ENCODE measurements at places on chromosomes 4 and X.

DNA sequence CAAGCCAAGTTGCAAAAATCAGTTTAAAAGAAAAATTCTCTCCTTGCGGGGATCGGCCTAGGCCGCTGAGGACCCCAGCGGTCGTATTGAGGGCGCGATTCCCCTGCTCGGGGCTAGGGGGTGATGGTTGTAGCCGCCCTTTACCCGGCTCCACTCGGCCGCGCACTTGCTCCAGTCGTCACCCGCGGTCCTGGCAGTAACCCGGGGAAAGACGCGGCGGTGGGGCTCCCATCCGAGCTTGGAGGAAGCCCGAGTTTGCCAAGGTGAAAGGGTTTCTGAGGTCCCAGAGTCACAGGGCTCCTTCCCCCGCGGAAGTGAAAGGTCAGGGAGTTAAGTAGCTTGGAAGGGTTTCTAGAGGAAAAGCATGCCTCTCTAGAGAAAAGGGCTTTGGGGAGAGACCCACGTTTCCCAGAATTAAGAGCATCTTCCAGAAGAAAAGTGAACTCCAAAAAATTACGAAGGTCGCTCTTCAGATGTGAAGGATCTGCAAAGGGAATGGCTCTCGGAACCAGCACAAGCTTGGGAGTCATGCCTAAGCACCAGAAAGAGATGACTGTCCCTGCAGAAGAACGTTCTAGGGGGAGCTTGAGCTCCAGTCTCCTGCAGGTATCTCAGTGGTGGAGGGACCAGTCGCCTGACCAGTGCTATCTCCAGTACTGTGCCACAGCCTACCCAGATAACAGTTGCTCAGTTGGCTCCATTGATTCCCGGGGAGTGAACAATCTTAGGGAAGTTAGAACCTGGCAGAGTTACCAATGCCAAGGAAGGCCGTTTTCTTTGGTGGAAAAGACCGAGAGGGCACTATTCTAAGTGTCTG lies 875 bp downstream of the LAP3 start:
- DNase-seq, result no peak

DNA sequence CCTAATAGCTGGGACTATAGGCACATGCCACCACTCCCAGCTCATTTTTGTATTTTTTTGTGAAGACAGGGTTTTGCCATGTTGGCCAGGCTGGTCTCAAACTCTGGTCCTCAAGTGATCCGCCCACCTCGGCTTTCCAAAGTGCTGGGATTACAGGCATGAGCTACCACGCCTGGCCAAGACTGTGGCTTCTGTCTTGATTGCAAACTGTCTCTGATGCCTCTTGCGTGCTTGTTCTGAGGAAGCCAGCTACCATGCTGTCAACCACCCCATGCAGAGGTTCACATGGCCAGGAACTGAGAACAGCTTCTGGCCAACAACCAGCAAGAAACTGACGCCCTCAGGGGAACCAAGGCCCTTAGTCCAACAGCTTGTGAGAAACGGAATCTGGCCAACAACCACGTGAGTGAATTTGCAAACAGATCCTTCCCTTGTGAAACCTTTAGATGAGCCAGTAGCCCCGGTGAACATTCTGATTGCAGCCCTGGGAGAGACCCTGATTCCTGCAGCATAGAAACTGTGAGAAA lies 71.2 kb downstream of the SUPT20HL2 start:
- no peak for DNase-seq

DNA sequence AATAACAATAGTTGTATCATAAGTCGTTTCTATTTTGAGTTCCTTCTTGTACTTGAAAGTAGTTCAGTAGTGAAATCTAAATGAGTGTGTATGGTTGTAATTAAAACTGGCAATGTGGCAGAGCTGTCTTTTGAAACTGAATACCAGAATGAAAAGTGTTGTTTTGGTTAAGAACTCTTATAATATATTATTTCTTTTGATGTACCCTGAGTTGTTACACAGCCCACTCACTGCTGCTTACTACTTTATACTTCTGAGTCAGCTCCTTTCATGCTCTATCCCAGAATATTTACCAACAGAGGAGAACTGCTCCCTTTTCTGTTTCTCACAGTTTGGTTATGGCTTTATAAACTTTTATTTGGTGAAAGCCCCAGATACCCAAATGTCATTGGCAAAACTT lies 28.8 kb downstream of the FAM199X start:
- no peak for DNase-seq

DNA sequence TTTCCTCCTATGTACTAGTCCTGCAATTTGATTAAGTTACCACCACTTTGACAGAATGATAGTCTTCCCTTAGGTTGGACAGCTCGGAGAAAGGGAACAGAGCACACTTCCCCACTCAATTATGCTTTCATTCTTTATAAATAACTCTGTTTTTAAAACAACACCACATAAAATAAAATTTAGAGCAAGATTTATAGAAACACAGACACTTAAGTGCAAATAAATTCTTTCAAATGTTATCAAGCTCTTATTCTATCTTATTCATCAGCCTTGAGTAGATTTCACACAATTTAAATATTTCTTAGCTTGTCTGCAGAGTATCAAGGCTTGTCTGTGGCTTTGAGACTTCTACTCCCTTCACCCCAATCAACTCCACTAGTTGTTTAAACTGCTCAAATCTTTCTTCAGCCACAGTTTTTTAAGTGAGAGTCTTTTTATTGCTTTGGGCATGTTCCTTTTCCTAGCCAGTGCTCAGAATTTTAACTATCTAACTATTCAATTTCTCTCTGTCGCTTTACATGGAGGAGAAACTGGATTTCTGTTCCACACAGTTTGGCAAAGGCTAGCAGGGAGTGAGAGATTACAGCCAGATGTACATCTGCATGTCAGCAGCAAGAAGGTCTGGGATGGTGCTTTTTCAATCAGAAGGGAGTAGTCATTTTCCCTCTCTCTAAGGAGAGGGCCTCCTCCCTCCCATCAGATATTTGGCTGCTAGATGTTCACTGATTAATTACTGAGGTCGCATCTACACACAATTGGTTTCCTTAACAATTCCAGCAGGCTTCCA lies 53.1 kb upstream of the PLAC1 start:
- no peak for DNase-seq

- peak; percentile 25 for DNase-seq
These were observed 354.5 kb downstream of the ARHGAP24 start for GRCh38 chr4:85829276-85830051.

- DNase-seq, result no peak
These were observed 55.0 kb upstream of the AP1S2 start for GRCh38 chrX:15909605-15910004.

DNA sequence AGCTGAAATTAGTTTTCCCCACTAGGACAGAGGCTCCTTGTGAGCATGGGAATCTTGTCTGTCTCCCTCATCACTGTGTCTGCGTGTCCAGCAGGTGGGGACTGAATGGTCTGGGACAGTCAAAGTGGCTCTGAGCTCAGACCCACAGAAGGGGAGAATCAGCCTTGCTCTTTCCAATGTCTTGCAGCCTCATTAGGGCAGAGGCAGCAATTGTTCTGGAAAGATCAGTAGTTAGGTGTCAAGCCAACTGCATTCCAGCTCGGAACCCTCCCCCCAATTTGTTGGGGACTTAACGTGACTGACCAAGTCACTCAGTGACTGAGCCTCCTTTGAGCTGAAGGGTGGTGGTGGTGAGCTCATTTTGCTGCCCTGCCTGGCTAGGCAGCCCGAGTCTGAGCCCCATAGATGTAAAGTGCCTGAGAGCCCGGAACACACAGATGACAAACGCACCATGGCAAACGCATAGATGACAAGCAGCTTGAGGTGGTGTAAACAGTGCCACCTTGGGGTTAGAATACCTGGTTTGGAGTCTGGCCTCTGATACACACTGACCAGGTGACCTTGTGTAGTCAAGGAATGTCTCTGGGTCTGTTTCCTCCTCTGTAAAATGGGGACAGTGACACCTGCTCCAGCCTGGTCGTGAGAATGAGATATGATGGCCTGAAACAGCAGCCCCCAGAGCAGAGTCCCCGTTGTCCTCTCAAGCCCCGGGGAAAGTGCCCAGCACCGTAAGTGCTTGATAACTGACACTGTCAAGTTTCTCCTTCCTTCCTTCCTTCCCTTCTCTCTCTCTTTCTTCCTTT lies 2.7 kb upstream of the SORCS2 start:
- no peak for DNase-seq

- no peak for DNase-seq
These were observed 6.2 kb downstream of the GK start for GRCh38 chrX:30659421-30659820.

GRCh38 chr4:188821500-188821899 lies 682.3 kb downstream of the TRIML1 start:
- DNase-seq, result no peak

- no peak for DNase-seq
These were observed 58.0 kb downstream of the SLC2A9 start for GRCh38 chr4:9963328-9963727.

GRCh38 chr4:30989508-30989907 lies 269.3 kb downstream of the PCDH7 start:
- no peak for DNase-seq

- DNase-seq, result no peak
These were observed 15.0 kb upstream of the HPGDS start for GRCh38 chr4:94357624-94358023.

- no peak for DNase-seq
These were observed 93.6 kb upstream of the CPEB2 start for GRCh38 chr4:14908635-14909034.

DNA sequence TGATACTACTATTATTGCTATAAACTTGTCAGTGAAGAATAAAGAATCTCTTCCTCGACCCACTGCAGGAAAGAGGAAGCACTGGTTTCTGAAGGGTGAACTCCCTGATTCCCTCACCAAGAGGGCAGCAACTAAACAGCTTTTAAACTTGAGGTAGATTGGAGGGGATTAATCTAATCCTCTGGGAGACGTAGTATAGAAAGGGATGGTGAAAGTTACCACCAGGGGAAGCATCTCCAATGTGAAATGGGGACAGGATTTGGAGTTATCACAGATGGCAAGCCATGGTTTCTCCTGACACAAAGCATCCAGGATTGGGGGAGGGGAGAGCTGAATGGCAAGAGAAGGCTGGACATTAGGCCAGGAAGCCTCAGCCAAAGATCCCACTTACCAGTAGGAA lies 62.7 kb upstream of the PTPN13 start:
- no peak for DNase-seq

- no peak for DNase-seq
These were observed 146.2 kb downstream of the SPOCK3 start for GRCh38 chr4:167088115-167088514.

- DNase-seq, result no peak
These were observed 91.5 kb upstream of the PPARGC1A start for GRCh38 chr4:23981328-23981727.

DNA sequence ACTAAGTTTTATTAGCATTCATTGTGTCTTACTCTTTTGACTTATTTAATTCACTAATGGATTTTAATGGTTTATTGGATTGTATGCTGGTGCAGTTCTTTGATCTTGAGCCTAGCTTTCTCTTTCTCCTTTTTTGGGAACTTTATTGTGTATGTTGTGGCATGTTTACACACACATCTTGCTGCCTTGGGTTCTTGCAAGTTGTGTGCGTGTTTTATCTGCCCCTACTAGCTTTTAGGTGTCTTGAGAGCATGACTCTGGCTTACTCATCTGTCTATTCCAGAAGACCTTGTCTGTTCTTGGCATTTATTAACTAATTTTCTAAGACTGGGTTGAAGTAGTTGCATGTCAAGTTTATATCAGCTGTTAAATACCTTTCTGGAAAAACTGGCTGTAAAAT lies 2.7 kb downstream of the TMEM165 start:
- DNase-seq, result no peak

DNA sequence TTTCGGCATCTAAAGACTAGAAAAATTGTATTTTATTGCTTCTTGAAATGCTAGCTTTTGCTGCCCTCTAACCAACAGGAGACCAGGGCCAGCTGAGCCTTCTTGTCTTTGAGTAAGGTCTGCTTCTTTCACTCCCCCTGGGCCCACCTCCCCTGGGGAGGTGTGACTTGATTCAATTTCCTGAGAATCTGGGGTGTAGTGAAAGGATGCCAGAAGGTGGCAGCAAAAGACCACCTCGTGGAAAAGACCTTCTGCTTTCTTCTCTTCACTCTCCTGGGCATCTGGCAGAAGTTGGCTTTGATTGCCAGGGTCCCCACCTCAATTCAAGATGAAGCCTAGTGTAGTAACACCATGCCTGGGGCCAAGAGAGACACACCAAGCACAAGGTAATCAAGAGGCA lies 96.5 kb upstream of the MAOA start:
- DNase-seq, result peak; percentile 19

DNA sequence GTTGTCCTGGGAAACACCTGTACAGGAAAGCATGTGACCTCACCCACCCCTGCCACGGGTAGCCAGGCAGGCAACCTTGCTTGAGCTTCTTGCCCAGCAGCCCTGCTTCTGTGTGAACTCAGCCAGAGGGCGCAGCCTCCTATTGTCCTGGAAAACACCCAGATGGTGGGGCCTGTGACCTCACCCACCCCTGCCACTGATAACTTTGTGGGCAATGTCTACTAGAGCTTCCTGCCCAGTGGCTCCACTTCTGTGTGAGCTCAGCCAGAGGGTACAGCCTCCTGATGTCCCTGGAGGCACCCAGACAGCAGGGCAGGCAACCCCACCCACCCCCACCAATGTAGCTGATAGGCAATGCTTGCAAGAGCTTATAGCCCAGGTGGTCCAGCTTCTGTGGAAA lies 146.3 kb downstream of the DTHD1 start:
- no peak for DNase-seq

GRCh38 chr4:84691800-84692199 lies 108.9 kb downstream of the CDS1 start:
- DNase-seq, result no peak

- no peak for DNase-seq
These were observed 5.3 kb downstream of the MTM1 start for GRCh38 chrX:150573702-150574101.
